ENCODE measurements at places on chromosomes 3 and 15. TPM values are rescaled to one million over a fixed set of nuclear protein-coding genes. Genes with fewer than 3 reads are reported as not detected.

DNA sequence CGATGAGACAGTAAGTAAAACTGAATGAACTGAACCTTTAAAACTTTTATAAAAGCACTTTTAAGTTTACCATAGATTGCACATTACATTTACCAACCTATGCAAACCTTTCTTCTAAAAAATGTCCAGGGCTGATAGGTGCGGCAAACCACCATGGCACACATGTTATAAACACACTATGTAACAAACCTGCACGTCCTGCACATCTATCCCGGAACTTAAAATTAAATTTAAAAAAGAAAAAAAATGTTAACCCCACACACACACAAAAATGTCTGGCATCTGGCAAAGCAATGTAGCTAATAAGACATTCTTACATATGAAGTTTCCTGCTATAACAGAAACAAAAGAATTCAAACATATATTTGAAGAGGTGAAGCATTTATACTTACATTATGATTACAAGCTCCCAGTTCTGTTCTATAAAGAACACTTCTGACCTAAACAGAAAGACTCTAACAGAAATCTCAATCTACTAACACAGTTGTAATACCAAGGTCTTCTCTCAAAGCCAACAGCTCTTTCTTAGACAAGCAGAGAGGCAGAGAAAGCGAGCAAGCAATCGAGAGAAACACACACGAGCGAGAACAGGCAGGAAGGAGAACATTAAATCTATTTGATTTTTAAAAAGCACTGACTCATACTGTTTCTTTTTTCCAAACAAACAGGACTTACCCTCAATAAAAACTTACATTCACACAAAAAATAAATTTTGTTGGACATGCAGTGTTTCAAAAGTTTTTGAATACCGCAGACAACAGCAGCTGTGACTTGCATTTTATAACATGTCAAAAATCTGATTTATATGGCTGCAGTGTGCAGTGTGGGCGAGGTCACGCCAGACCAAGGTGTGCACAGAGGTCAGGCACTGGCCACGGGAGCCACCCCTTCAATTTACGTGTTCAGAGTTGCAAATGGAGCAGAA lies at the start of gene NRG4:
Gene NRG4, minus strand, starts transcription at position 798 of the 925 bp plus-strand sequence. CDS start 1,194 bp downstream, outside the sequence.
- H3K27ac ChIP-seq, result no peak within 1 kb of the TSS
- no peaks in the 10 kb centered on the region for H3K27me3 ChIP-seq
- no peaks in the 10 kb centered on the region for H3K36me3 ChIP-seq
- no peak for DNase-seq

The ERC2 gene
- 24.0 TPM for total RNA-seq

The SOX2 gene
- 82.5 TPM for total RNA-seq

DNA sequence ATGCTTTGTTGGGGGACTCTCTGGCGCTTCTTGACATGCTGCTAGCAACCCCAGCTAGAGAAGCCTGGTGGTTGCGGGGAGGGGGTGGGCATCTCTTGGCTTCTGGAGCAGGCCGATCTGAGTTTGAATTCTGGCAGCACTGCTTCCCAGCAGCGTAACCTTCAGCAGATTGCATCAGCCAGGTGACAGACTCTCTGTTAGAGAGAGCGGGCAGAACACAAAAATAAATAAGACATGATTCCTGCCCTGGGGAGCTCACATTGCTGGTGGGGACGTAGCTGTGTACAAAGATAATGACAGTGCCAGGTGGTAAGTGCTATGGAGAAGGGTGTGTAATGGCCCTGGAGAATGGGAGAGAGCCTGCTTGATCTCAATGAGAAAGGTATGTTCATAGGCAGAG lies 87.4 kb downstream of the THSD4 start:
- H3K4me1 ChIP-seq, result peaks cover 2% of the 10 kb centered on the region
- H3K4me3 ChIP-seq, result no peak overlapping the region
- H3K36me3 ChIP-seq, result no peaks in the 10 kb centered on the region
- no peak for DNase-seq

DNA sequence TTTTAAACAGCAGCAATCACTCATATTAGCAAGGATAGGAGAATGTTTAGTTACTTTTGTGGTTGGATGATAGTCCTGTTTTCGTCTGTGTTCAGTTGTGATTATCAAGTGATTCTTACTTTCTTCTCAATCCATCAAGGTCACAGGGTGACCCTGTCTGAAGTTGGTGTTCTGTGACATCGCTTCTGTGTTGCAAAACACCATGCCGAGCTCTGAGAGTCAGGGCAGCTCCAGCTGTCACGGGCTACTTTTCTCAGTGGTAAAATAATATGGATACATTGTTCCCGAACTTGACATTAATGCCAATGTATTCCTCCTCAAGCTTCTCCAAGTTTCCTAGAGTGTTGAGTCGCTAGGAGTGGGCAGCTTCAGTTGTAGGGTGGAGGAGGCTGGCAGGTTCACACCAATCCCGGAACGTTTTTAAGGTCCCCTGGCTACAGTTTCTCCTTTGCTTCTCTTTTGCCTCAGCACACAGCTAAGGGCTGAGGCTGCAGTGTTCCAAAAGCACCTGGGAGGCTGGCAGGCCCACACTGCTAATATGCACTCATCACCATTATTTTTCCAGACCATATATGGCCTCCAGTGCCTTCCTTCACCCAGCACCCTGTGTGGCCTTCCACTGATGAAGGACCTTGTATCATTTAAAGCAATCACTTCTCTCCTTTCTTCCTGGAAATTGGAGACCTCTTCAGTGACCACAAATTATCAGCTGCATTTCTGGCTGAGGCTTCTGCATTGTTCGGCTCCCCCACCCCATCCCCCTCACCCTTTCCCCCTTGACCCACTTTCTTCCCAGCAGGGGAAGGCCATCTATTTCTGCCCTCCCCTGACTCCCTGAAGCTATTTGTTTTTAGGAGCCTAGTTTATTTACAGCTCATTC lies 25.8 kb downstream of the COLQ start:
- no peak for DNase-seq
- no peak overlapping the region for H3K4me3 ChIP-seq
- H3K27ac ChIP-seq, result no peak overlapping the region
- H3K27me3 ChIP-seq, result no peaks in the 10 kb centered on the region
- H3K4me1 ChIP-seq, result peaks cover 22% of the 10 kb centered on the region

- no peaks in the 10 kb centered on the region for H3K36me3 ChIP-seq
- H3K4me3 ChIP-seq, result no peak overlapping the region
- H3K27me3 ChIP-seq, result no peaks in the 10 kb centered on the region
- no peak overlapping the region for H3K27ac ChIP-seq
- no peak for DNase-seq
These were observed 14.1 kb upstream of the CTXND1 start for GRCh38 chr15:80266113-80266512.

GRCh38 chr15:35136321-35137189 lies 51.5 kb upstream of the NANOGP8 start:
- H3K36me3 ChIP-seq, result no peaks in the 10 kb centered on the region
- H3K27me3 ChIP-seq, result no peaks in the 10 kb centered on the region
- H3K27ac ChIP-seq, result no peak overlapping the region
- H3K4me1 ChIP-seq, result no peaks in the 10 kb centered on the region

DNA sequence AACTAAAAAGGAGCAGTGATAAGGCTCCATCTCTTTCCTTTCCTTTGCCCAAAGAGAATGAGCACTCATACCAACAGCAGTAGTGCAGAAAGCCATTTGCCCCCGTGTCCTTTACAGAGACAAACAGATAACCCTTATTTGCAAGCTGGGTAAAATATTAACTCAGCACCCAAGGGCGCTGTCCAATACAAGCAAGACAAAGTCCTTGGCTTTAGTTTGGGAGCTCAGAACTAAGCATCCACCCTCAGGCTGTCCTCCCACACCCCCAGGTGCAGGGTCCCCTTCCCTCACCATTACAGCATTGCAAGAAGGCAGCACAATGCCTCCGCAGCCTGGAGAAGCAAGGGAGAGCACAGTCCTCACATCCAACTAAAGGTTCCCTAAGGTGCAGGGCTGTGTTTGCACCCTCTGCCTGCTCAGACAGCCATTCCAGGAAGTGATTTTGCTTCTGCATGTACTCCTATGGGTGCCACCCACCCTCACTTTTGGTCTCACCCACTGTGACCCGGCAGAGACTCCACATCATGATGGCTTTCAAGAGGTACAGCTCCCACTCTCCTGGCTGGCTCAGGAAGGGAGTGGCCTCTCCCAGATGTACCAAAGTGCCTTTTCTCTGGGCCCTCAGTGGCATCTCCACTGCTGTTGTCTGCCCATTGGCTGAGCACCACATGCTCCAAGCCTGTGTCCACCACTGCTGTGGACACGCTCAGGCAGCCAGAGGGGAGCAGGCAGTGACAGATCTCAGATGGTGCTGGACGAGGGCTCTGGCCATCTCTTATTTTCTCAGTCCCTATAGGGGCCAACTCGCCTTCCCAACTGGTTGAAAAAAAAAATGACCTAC lies 34.1 kb upstream of the HES1 start:
- peaks cover 29% of the 10 kb centered on the region for H3K4me1 ChIP-seq
- no peak for DNase-seq
- H3K4me3 ChIP-seq, result no peak overlapping the region
- H3K36me3 ChIP-seq, result no peaks in the 10 kb centered on the region
- peaks cover 13% of the 10 kb centered on the region for H3K27me3 ChIP-seq

DNA sequence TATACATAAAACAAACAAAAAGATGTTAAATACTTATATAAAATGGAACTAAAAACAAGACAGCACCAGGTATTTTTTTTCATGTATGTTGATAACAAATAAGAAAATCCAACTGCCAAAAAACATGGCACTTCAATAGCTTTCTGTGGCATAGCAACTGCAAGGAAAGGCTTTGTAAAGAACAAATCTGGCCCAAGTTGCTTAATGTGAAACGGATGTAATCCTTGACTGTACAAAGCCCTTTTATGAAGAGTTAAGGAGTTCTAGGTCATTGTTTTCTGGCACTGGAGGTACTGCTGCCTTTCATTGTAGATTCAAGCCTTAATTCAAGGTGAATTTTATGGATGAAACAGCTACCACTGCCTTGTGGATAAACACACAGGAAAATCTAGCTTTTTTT lies 68.8 kb upstream of the SLC12A8 start:
- H3K4me3 ChIP-seq, result no peak overlapping the region
- H3K36me3 ChIP-seq, result peaks cover 3% of the 10 kb centered on the region
- H3K27ac ChIP-seq, result no peak overlapping the region
- peaks cover 3% of the 10 kb centered on the region for H3K4me1 ChIP-seq
- H3K27me3 ChIP-seq, result no peaks in the 10 kb centered on the region

- no peaks in the 10 kb centered on the region for H3K36me3 ChIP-seq
- no peaks in the 10 kb centered on the region for H3K4me1 ChIP-seq
These were observed 45.6 kb downstream of the LRTM1 start for GRCh38 chr3:54882129-54882833.

GRCh38 chr15:96619174-96619573 lies 288.7 kb downstream of the NR2F2 start:
- H3K27me3 ChIP-seq, result peaks cover 3% of the 10 kb centered on the region
- peak; percentile 51 for DNase-seq
- no peak overlapping the region for H3K27ac ChIP-seq
- H3K36me3 ChIP-seq, result no peaks in the 10 kb centered on the region

The ARNT2 gene
- 78.6 TPM for total RNA-seq
